Neural cell (in vitro differentiated cells): ENCODE measurements at places on chromosomes 13 and 19. TPM values are rescaled to one million over a fixed set of nuclear protein-coding genes. Genes with fewer than 3 reads are reported as not detected.

Gene FAM98C
- 57.0 and 79.3 TPM in 2 replicates for polyA plus RNA-seq

Gene CALR
- polyA plus RNA-seq = 211 and 242 TPM in 2 replicates

Gene CEACAM7
- not detected in 2 replicates for polyA plus RNA-seq

Gene TPM4
- 119 and 129 TPM in 2 replicates for polyA plus RNA-seq

Gene TRPM4
- 40.0 and 42.5 TPM in 2 replicates for polyA plus RNA-seq

Gene PCDH20
- polyA plus RNA-seq = 8.0 and 8.2 TPM in 2 replicates

Gene RGL3
- not detected in 2 replicates for polyA plus RNA-seq

Gene ZNF296
- polyA plus RNA-seq = 1.0 and 1.4 TPM in 2 replicates

Gene CLEC11A
- polyA plus RNA-seq = 18.4 and 19.5 TPM in 2 replicates

Gene CIRBP
- 1,663 and 1,665 TPM in 2 replicates for polyA plus RNA-seq

Gene WDR83
- 45.3 and 51.3 TPM in 2 replicates for polyA plus RNA-seq

Gene TRAPPC5
- polyA plus RNA-seq = 88.5 and 113 TPM in 2 replicates

Gene RFPL4AL1
- polyA plus RNA-seq = not detected in 2 replicates

Gene ENOX1
- 42.6 and 43.7 TPM in 2 replicates for polyA plus RNA-seq

Gene CCDC106
- 33.8 and 40.7 TPM in 2 replicates for polyA plus RNA-seq

Gene DPRX
- polyA plus RNA-seq = not detected in 2 replicates

Gene GJA3
- polyA plus RNA-seq = not detected in 2 replicates

Gene CDKN2D
- 333 and 339 TPM in 2 replicates for polyA plus RNA-seq

Gene CYP4F22
- polyA plus RNA-seq = not detected in 2 replicates

Gene PAN3
- 35.8 and 44.0 TPM in 2 replicates for polyA plus RNA-seq

Gene EBI3
- polyA plus RNA-seq = not detected in 2 replicates

Gene A1BG
- 35.4 and 40.0 TPM in 2 replicates for polyA plus RNA-seq

Gene GRIK5
- polyA plus RNA-seq = 22.4 and 28.3 TPM in 2 replicates

Gene PSG4
- not detected in 2 replicates for polyA plus RNA-seq

Gene RSPH6A
- polyA plus RNA-seq = not detected in 2 replicates

Gene TMC4
- polyA plus RNA-seq = 0.15 and 2.2 TPM in 2 replicates

Gene DIAPH3
- polyA plus RNA-seq = 0.37 and 1.9 TPM in 2 replicates

Gene SIGLECL1
- not detected in 2 replicates for polyA plus RNA-seq

Gene NANOS3
- polyA plus RNA-seq = 3.2 and 3.8 TPM in 2 replicates

Gene FCHO1
- polyA plus RNA-seq = 31.4 and 39.7 TPM in 2 replicates

Gene FAM216B
- not detected in 2 replicates for polyA plus RNA-seq

Gene SYCN
- polyA plus RNA-seq = not detected in 2 replicates

Gene LRG1
- not detected in 2 replicates for polyA plus RNA-seq

Gene WBP4
- 13.8 and 19.0 TPM in 2 replicates for polyA plus RNA-seq

Gene CYP4F8
- not detected in 2 replicates for polyA plus RNA-seq

Gene AXL
- 0.10 TPM in 1 of 2 replicates, not detected in the other for polyA plus RNA-seq
